Placental epithelial cell (primary cell): ENCODE measurements at places on chromosomes 3 and 15. TPM values are rescaled to one million over a fixed set of nuclear protein-coding genes. Genes with fewer than 3 reads are reported as not detected.

GHSR gene
- not detected in 2 replicates for total RNA-seq

GOLGA8H gene
- under 0.01 TPM in 1 of 2 replicates, not detected in the other for total RNA-seq

TMEM207 gene
- total RNA-seq: not detected in 2 replicates

PRC1 gene
- total RNA-seq: 18.5 and 37.0 TPM in 2 replicates

CD80 gene
- 0.39 and 0.76 TPM in 2 replicates for total RNA-seq

NCK1 gene
- total RNA-seq: 20.5 and 29.8 TPM in 2 replicates

WDR49 gene
- total RNA-seq: not detected in 2 replicates

COL6A6 gene
- 0.11 and 0.39 TPM in 2 replicates for total RNA-seq

CNTN4 gene
- total RNA-seq: not detected in 2 replicates

GPR27 gene
- 0.33 TPM in 1 of 2 replicates, not detected in the other for total RNA-seq

CELSR3 gene
- total RNA-seq: 1.6 and 2.4 TPM in 2 replicates

TOP2B gene
- 76.2 and 76.8 TPM in 2 replicates for total RNA-seq

MAGEL2 gene
- total RNA-seq: 0.11 and 0.39 TPM in 2 replicates

DYNC1LI1 gene
- 18.1 and 31.2 TPM in 2 replicates for total RNA-seq

NR1I2 gene
- total RNA-seq: not detected in 2 replicates

CKMT1B gene
- 0.39 and 0.54 TPM in 2 replicates for total RNA-seq

LIPC gene
- not detected in 2 replicates for total RNA-seq

LMOD3 gene
- total RNA-seq: under 0.01 TPM in 1 of 2 replicates, not detected in the other

MED12L gene
- under 0.01 and 0.11 TPM in 2 replicates for total RNA-seq

RAD51 gene
- total RNA-seq: 4.3 and 4.7 TPM in 2 replicates

DPH3 gene
- 13.7 and 21.4 TPM in 2 replicates for total RNA-seq

CYP11A1 gene
- total RNA-seq: 0.33 and 1.6 TPM in 2 replicates

C3orf20 gene
- total RNA-seq: 0.11 TPM in 1 of 2 replicates, not detected in the other

OXTR gene
- total RNA-seq: 5.5 and 81.4 TPM in 2 replicates

SNX22 gene
- total RNA-seq: 0.39 TPM in 1 of 2 replicates, not detected in the other

MME gene
- 60.9 and 86.5 TPM in 2 replicates for total RNA-seq

SLC35G2 gene
- 0.11 TPM in 1 of 2 replicates, not detected in the other for total RNA-seq

ANKUB1 gene
- not detected in 2 replicates for total RNA-seq

RTP1 gene
- total RNA-seq: not detected in 2 replicates

PSTPIP1 gene
- 0.39 and 0.76 TPM in 2 replicates for total RNA-seq

GBE1 gene
- total RNA-seq: 25.1 and 40.1 TPM in 2 replicates

LRTM1 gene
- total RNA-seq: 0.39 TPM in 1 of 2 replicates, not detected in the other

TMIE gene
- 0.22 TPM in 1 of 2 replicates, not detected in the other for total RNA-seq

CORO2B gene
- under 0.01 TPM in 1 of 2 replicates, not detected in the other for total RNA-seq

SERPINI2 gene
- total RNA-seq: not detected in 2 replicates

SNRPN gene
- 91.0 and 141 TPM in 2 replicates for total RNA-seq

THBS1 gene
- total RNA-seq: 5,290 and 10,188 TPM in 2 replicates

ITIH3 gene
- not detected in 2 replicates for total RNA-seq

SPATA12 gene
- total RNA-seq: not detected in 2 replicates

PCSK6 gene
- total RNA-seq: 2.4 and 5.5 TPM in 2 replicates

CCR9 gene
- not detected in 2 replicates for total RNA-seq

TMEM212 gene
- total RNA-seq: 0.22 TPM in 1 of 2 replicates, not detected in the other

CCRL2 gene
- not detected in 2 replicates for total RNA-seq

ZNF662 gene
- total RNA-seq: 17.1 and 19.6 TPM in 2 replicates

WDR93 gene
- 0.11 and 0.39 TPM in 2 replicates for total RNA-seq

RASA2 gene
- 6.7 and 13.8 TPM in 2 replicates for total RNA-seq

GPR160 gene
- 0.11 TPM in 1 of 2 replicates, not detected in the other for total RNA-seq
